SK-N-SH (cell line): ENCODE measurements at places on chromosomes 1 and 21. TPM values are rescaled to one million over a fixed set of nuclear protein-coding genes. Genes with fewer than 3 reads are reported as not detected.

Gene CCDC30
- polyA plus RNA-seq, result 0.94 and 1.4 TPM in 2 replicates

Gene FAM163A
- polyA plus RNA-seq, result 0.43 and 1.1 TPM in 2 replicates

Gene EVA1C
- polyA plus RNA-seq, result 9.5 and 10.1 TPM in 2 replicates

Gene EXO1
- 3.9 and 4.6 TPM in 2 replicates for polyA plus RNA-seq

Gene AKNAD1
- 0.70 and 0.71 TPM in 2 replicates for polyA plus RNA-seq

Gene TEX50
- polyA plus RNA-seq, result not detected in 2 replicates

Gene TIE1
- 0.81 and 1.6 TPM in 2 replicates for polyA plus RNA-seq

DNA sequence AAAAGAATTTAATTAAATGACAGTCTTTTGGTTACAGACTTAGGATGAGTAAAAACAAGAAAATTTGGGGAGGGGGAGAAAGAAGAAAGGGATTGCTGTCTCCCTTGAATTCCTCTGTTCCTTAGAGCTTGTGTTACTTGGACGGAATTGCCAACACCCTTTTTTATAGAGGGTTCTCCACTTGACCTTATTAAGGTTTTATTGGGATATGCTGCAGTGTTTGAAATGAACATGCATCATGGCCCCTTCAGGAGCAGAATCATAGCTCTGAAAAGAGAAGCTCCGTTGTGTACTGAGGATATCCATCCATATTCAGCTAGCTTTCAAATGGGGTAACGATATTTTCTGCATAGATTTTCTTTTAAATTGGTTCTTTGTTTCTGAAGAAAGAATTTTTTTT, 48.2 kb upstream of the DNASE2B start:
- DNase-seq, result no peak

DNA sequence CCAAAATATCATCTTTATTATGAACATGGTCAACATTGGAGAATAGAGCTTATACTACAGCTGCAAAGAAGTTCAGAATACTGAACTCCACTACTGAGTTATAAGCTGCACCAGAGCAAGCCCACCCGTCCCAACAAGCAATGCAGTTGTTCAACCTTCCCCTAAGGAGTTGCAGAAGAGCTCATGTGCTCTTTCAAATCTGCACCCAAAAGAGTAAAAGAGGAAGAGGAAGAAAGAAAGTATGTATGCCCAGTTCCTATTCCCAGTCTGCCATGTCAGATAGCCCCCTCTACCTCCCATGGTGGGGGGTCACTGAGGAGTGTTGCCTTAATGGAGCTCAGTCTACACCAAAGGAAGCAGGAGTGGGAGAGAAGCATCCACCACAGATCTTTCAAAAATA, 6.9 kb downstream of the C1orf162 start:
- no peak for DNase-seq

DNA sequence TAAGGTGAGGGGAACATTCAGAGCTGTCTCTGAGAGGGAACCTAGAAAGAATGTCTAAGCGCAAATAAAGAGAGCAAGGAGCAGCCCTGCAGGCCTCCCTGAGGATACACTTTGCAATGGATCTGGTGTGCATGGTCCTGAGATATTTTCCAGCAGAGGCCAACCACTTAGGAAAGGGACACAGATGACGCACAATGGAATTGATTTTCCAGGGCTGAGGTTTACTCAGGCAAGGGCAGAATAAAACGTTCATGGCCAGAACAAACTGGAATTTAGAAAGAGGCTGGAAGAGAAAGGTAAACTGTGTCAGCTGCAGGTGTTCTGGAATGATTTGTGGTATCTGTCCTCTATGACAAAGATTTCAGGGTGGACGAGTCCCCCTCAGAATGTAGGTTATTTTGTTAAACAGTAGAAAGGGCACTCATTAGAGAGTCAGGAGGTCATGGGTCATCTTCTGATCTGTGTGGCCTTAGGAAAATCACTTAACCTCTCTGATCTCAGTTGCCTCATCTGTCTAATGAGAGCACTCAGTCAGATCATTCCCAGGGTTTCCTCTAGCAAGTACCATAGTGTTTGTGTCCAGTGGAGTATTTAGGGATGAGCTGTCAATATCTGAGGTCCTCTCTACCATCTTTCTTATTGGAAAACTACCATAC, 61.8 kb upstream of the PGBD5 start:
- DNase-seq, result no peak

DNA sequence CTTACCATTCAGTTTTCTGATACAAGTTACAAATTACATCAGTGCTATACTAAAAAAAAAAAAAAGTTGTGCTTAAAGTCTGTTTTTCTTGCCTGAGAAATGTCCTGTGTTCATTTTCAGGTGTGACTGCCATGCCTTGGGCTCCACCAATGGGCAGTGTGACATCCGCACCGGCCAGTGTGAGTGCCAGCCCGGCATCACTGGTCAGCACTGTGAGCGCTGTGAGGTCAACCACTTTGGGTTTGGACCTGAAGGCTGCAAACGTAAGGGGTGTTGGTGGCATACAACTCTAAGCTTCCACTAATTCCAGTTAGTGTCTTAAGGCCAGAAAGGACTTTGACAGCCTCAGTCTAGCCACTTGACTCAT, 60.1 kb upstream of the LAMC2 start:
- no peak for DNase-seq

- no peak for DNase-seq
Observed at GRCh38 chr1:77590651-77591050, 91.8 kb downstream of the ZZZ3 start.

- DNase-seq, result no peak
Observed at GRCh38 chr1:226038661-226039060, 23.9 kb upstream of the H3-3A start.

DNA sequence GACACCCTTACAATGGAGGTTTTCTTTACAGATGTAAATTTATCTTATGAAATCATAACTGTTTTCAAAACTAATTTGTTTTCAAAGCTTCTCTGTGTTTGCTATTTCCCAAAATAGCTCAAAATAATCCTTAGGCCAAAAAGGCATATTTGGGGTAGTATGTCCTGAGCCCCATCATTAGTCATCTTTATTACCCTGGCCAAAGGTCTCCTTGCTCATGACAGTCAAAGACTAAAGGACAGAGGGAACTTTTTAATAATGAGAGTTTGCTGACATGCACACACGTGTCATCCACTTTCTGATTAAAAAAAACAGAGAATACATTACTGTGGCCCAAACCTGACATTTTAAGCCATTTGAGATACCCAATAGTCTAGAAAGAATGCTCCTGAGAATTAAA, 221.9 kb upstream of the DUSP10 start:
- DNase-seq, result no peak

DNA sequence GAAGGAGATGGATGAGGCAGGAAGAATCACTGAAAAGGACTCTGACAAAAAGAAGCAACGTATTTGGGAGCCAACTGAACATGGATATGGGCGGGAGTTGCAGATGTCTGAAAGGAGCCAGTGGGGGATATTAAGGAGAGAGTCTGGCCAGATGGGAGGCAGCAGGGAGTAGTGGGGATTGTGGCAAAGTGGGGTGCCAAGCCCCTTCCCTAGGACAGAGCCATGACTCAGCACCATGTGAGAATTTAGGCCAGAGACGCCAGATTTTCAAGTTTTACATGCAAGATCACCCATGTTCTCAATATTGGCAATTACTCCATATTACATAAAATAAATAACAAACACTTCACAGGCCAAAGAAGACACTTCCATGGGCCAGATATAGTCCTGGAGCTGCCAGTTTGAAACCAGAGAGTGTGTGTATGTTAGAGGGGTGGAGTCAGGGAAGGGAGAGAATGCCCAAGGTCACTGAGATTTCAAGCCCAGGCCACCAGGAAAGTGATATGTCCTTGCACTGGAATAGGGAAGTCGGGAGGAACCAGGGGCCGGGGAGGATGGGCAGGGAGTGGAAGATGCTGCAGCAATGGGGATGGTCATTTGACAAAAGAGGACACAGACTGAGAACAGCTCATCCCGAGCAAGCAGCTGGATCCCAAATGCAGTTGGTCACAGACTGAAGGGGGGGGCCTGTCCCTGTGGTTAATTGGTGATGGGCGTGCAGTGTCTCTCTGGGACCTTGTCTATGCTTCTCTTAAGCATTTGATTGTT, 23.5 kb downstream of the TMEM51 start:
- no peak for DNase-seq

DNA sequence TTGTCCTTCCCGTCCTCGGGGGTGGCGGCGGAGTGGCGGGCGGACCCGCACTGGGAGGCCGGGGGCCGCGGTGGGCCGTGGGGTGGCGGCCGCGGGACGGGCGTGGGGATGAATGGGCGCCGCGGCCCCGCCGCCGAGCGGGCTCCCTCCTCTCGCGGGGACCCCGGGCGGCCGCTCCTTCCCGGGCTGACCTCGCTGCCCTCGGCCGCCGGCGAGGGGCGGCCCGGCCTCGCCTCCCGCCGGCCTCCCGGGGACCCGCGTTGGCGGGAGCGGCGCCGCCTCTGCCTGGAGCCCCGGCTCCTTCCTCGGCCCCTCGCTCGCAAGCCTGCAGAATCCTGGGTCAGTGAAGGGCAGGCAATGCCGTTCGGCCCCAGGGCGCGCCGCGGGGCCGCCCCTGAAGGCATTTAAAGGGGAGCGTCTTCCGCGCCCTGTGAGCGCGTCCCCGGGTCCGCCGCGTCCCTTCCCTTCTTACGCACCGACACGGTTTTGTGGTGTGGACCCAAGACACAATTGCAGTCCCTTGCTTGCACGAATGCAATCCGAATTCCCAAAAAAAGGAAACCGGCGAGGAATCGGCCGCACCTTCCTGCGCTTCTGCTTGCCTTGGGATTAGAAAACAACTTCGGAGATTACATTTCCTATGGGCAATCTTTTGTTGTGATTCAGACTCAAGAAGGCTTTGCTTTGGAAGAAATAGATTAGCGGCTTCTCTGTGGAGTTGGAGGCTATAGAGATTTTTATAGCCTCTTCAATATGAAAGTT, 776 bp downstream of the ITSN1 start:
- peak; percentile 74 for DNase-seq
